ENCODE measurements at places on chromosomes 13 and 19. TPM values are rescaled to one million over a fixed set of nuclear protein-coding genes. Genes with fewer than 3 reads are reported as not detected.
A peak's percentile ranks its signal among the peaks of the same experiment; 100 is the strongest.

Gene KCNN4
- total RNA-seq, result 3.6 TPM

Gene ZNF20
- 4.7 TPM for total RNA-seq

GRCh38 chr13:39596685-39597084 lies 6.3 kb downstream of the LHFPL6 start:
- H3K36me3 ChIP-seq, result no peaks in the 10 kb centered on the region
- H3K4me1 ChIP-seq, result no peaks in the 10 kb centered on the region
- no peak overlapping the region for H3K27ac ChIP-seq
- peaks cover 12% of the 10 kb centered on the region for H3K27me3 ChIP-seq
- no peak for DNase-seq
- no peak overlapping the region for H3K4me3 ChIP-seq

GRCh38 chr13:43368003-43368402 lies 344.6 kb downstream of the DNAJC15 start:
- H3K36me3 ChIP-seq, result no peaks in the 10 kb centered on the region
- H3K4me1 ChIP-seq, result peaks cover 24% of the 10 kb centered on the region
- H3K27ac ChIP-seq, result peak overlapping the region; percentile 48
- peak; percentile 22 for DNase-seq

Gene CRLF1
- 8.6 TPM for total RNA-seq

- no peaks in the 10 kb centered on the region for H3K27me3 ChIP-seq
- no peak overlapping the region for H3K4me3 ChIP-seq
- DNase-seq, result peak; percentile 43
- peak overlapping the region; percentile 62 for H3K27ac ChIP-seq
- H3K4me1 ChIP-seq, result peaks cover 3% of the 10 kb centered on the region
Measured at GRCh38 chr13:44013758-44014291, 134.1 kb downstream of the LACC1 start.

DNA sequence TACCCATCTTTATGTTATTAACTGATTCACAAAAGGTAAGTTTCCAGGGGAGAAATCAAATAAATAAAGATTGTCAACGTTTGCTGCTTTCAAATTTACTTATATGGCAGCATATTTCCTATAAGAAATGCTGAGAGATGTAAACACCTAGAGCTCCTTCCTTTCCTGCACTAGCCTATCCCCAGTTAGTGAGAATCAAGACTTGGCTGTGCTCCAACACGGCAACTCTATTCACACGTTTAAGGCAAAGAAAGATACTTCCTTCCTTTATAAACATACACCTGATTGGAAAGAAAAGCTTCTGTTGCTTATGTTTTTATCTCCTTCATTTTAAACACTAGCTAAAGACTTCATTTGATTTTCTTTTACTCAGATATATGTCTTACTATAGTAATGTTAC lies 107.0 kb downstream of the PCDH9 start:
- no peaks in the 10 kb centered on the region for H3K27me3 ChIP-seq
- no peak overlapping the region for H3K27ac ChIP-seq
- H3K4me3 ChIP-seq, result no peak overlapping the region
- DNase-seq, result no peak

Gene LNX2
- 28.5 TPM for total RNA-seq

- peak; percentile 7 for DNase-seq
- peak overlapping the region; percentile 65 for H3K27ac ChIP-seq
- H3K36me3 ChIP-seq, result no peaks in the 10 kb centered on the region
- H3K27me3 ChIP-seq, result no peaks in the 10 kb centered on the region
Measured at GRCh38 chr13:32585550-32586079, 637 bp upstream of the PDS5B start.

DNA sequence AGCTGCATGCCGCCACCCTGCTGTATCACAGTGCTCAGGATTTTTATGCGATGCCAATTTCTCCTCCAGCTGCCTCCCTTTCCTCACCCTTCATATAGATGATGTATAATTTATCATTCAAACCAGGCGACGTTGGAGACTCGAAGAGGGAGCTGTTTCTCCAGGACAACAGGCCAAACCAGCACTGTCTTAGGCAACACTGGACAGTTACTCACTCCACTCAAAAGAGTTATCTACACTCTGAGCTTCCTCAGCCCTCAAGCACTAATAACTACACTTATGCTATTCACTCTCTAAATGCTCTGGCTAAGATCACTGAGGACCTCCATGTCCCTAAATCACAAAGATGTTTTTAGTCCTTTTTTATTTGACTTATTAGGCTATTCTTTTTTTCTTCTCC lies 87.3 kb upstream of the RFC3 start:
- peaks cover 3% of the 10 kb centered on the region for H3K4me1 ChIP-seq
- H3K27ac ChIP-seq, result no peak overlapping the region
- DNase-seq, result no peak
- no peak overlapping the region for H3K4me3 ChIP-seq
- H3K27me3 ChIP-seq, result no peaks in the 10 kb centered on the region
- no peaks in the 10 kb centered on the region for H3K36me3 ChIP-seq

DNA sequence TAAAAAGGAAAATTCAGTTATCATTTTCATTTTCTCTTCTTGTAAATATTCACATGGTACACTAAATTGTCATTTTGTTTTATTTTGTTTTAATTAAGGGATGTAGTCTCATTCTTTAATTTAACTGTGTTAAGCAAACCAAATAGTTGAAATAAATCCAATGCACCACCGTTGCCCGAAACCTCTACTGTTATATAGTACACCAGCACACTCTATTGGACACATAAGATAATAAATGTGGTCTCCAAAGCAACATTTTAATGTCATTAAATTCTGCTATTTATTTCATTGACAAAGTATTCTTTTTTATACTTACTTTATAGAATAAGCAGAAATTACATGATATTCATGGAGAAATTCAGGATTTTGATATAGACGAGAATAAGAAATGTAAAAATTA lies 156.4 kb upstream of the FREM2 start:
- no peaks in the 10 kb centered on the region for H3K4me1 ChIP-seq
- H3K36me3 ChIP-seq, result no peaks in the 10 kb centered on the region
- no peak overlapping the region for H3K4me3 ChIP-seq

Gene KL
- total RNA-seq, result 1.7 TPM

DNA sequence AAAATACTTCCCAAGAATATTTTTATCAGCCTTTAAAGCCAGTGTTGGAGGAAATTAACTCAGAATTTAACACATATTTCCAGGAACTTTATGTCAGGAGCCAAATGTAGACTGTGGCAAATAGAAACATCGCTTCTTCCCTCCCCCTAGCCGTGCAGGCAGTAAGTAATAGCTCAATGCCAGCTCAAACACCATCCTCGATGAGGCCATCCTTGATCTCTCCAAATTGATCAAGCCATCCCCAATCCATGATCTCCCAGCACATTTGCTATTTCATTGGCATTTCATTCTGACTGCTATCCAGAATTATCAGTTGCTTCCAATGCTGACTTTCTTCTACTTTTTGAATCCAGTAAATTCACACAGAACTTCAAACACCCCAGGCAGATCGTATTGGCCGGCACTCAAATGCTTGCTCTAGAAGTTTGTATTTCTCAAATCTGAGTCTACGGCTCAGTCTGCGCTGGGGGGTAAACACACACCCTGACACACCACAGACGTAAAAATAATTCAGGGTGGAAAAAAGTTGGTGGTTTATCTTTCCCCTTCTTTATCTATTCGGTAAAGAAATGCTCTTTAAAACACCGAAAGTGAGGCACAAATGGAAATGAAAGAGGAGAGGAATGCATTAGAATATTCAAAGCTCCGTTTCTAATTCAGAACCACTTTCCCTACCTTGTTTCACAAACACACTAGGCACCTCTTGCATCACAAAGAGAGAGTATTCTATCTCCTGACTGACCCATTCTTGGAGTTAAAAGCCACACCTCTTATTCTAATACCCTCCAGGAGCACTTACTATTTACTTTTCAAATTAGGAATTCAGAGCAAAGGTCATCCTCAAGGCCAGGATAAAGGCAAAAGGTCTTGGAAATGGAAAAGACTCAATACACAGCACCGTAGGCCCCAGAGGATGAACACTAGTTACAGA lies 991 bp downstream of the OBI1 start:
- peak overlapping the region; percentile 74 for H3K4me3 ChIP-seq
- H3K4me1 ChIP-seq, result peaks cover 2% of the 10 kb centered on the region
- H3K27me3 ChIP-seq, result no peaks in the 10 kb centered on the region
- no peak for DNase-seq

DNA sequence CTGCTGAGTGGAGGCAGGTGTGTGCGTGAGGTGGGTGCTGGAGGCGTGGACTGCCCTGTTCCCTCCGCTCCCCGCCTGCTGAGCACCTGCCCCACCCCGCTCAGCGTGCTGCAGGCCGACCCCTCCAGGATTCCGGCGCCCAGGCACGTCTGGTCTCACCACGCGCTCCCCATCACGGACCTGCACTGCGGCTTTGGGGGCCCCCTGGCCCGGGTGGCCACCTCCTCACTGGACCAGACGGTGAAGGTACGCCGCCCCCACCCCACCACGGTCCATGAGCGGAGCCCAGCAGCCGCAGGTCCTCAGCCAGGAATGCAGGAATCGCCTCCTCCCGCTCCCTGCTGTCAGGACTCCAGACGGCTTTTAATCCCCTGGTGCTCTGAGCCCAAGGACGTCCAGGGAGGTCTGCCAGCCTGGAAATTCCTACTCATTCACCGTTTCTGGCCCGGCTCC lies 6.0 kb downstream of the WDR18 start:
- DNase-seq, result no peak
- no peaks in the 10 kb centered on the region for H3K36me3 ChIP-seq

Gene PTPRS
- 39.1 TPM for total RNA-seq

Gene ZNF471
- 1.8 TPM for total RNA-seq

GRCh38 chr13:42574435-42575311 lies 721 bp downstream of the TNFSF11 start:
- H3K27ac ChIP-seq, result no peak overlapping the region
- peaks cover 5% of the 10 kb centered on the region for H3K4me1 ChIP-seq
- H3K27me3 ChIP-seq, result peaks cover 55% of the 10 kb centered on the region
- H3K36me3 ChIP-seq, result no peaks in the 10 kb centered on the region

- H3K27me3 ChIP-seq, result no peaks in the 10 kb centered on the region
- H3K4me3 ChIP-seq, result no peak overlapping the region
- no peaks in the 10 kb centered on the region for H3K36me3 ChIP-seq
Measured at GRCh38 chr13:41813426-41813825, 147.5 kb downstream of the VWA8 start.

- H3K27ac ChIP-seq, result no peak overlapping the region
- H3K36me3 ChIP-seq, result no peaks in the 10 kb centered on the region
- no peak overlapping the region for H3K4me3 ChIP-seq
- no peaks in the 10 kb centered on the region for H3K4me1 ChIP-seq
Measured at GRCh38 chr19:13681509-13681908, 82.8 kb upstream of the MRI1 start.

Gene VN1R2
- not detected for total RNA-seq

- H3K36me3 ChIP-seq, result no peaks in the 10 kb centered on the region
- no peaks in the 10 kb centered on the region for H3K27me3 ChIP-seq
- H3K27ac ChIP-seq, result no peak overlapping the region
- no peak overlapping the region for H3K4me3 ChIP-seq
- no peak for DNase-seq
Measured at GRCh38 chr19:28586474-28586873, 626.5 kb downstream of the UQCRFS1 start.

- no peak overlapping the region for H3K4me3 ChIP-seq
- DNase-seq, result peak; percentile 80
- no peaks in the 10 kb centered on the region for H3K36me3 ChIP-seq
- no peaks in the 10 kb centered on the region for H3K27me3 ChIP-seq
- peaks cover 24% of the 10 kb centered on the region for H3K4me1 ChIP-seq
- H3K27ac ChIP-seq, result peak overlapping the region; percentile 70
Measured at GRCh38 chr19:56105090-56105701, 15.9 kb downstream of the ZNF787 start.

DNA sequence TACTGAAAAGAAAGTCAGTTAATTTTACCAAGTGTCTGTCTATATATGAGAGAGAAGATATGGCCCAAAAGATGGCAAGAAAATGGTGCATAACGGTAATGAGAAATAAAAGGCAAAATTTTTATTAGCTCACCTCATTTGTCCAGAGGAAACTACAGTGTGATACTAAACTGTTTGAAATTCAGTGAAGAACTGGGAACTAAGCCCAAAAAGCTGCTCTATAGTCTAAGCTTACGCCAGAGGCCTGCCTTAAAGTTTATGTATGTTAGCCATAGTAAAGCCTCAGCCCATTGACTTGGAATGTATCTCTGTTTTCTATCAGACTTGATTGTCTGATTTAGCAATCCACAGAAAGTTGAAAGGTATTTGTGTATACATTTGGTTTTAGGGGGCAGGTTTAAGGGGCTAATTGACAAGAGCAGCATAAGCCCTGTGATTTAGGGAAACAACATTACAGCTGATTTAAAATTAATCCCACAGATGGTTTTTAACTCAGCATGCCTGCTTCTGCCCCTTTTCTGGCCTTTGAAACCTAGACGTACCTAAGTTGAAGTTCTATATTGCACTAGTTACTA lies 91.0 kb upstream of the MAB21L1 start:
- H3K36me3 ChIP-seq, result no peaks in the 10 kb centered on the region
- no peaks in the 10 kb centered on the region for H3K27me3 ChIP-seq
- no peak overlapping the region for H3K4me3 ChIP-seq
- no peak for DNase-seq

Gene SERP2
- 4.3 TPM for total RNA-seq

Gene GPC6
- 92.8 TPM for total RNA-seq

- H3K36me3 ChIP-seq, result no peaks in the 10 kb centered on the region
- no peak for DNase-seq
- no peak overlapping the region for H3K4me3 ChIP-seq
- no peak overlapping the region for H3K27ac ChIP-seq
Measured at GRCh38 chr19:33329060-33329459, 26.7 kb upstream of the CEBPA start.

Gene TPT1
- total RNA-seq, result 7,332 TPM

- peaks cover 6% of the 10 kb centered on the region for H3K4me1 ChIP-seq
- DNase-seq, result peak; percentile 49
- no peak overlapping the region for H3K4me3 ChIP-seq
- peak overlapping the region; percentile 85 for H3K27ac ChIP-seq
Measured at GRCh38 chr13:44249431-44249836, 124.2 kb upstream of the SERP2 start.

Gene PRODH2
- 5.1 TPM for total RNA-seq

DNA sequence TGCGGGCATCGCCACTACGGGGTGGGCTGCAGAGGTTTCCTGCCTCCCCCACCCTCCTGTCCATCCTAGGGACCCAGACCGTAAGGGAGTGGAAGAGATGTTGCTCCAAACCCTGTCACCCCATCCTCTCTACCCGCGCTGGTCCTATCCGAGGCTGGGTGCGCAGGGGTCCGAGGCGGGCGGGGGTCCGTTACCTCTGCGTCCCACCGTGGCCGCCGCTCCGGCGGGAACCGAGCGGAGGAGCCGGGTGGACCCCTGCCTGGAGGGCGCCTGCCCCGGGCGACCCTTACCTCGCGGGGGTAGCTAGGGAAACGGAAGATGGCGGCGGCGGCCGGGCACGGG lies at the start of gene DGKH:
Gene DGKH (plus strand): TSS at position 307 of the 342 bp plus-strand sequence. CDS start 126 bp downstream, outside the sequence.
- H3K27me3 ChIP-seq, result no peaks in the 10 kb centered on the region
- no peaks in the 10 kb centered on the region for H3K36me3 ChIP-seq
- no peak for DNase-seq
- peak within 1 kb of the TSS; percentile 89 for H3K4me3 ChIP-seq
- H3K4me1 ChIP-seq, result peaks cover 4% of the 10 kb centered on the region
- peak within 1 kb of the TSS; percentile 93 for H3K27ac ChIP-seq

- peaks cover 6% of the 10 kb centered on the region for H3K4me1 ChIP-seq
- H3K27ac ChIP-seq, result peak within 1 kb of the TSS; percentile 65
- H3K36me3 ChIP-seq, result no peaks in the 10 kb centered on the region
- peak; percentile 83 for DNase-seq
- peak within 1 kb of the TSS; percentile 87 for H3K4me3 ChIP-seq
Measured at GRCh38 chr19:33193865-33194362, at the start of gene LRP3. Gene LRP3 (plus strand): TSS chr19:33194330. CDS start chr19:33194786, 456 bp downstream.

- no peak for DNase-seq
- no peaks in the 10 kb centered on the region for H3K27me3 ChIP-seq
- no peaks in the 10 kb centered on the region for H3K36me3 ChIP-seq
- no peaks in the 10 kb centered on the region for H3K4me1 ChIP-seq
- H3K4me3 ChIP-seq, result no peak overlapping the region
Measured at GRCh38 chr19:32878988-32879387, 9.4 kb upstream of the SLC7A9 start.
